ENCODE measurements at places on chromosomes 4 and X.
A peak's percentile ranks its signal among the peaks of the same experiment; 100 is the strongest.

GRCh38 chr4:132767901-132768300, 381.2 kb upstream of the PCDH10 start:
- no peak for DNase-seq

GRCh38 chrX:48924270-48924669, 5.4 kb upstream of the PIM2 start:
- DNase-seq = no peak

DNA sequence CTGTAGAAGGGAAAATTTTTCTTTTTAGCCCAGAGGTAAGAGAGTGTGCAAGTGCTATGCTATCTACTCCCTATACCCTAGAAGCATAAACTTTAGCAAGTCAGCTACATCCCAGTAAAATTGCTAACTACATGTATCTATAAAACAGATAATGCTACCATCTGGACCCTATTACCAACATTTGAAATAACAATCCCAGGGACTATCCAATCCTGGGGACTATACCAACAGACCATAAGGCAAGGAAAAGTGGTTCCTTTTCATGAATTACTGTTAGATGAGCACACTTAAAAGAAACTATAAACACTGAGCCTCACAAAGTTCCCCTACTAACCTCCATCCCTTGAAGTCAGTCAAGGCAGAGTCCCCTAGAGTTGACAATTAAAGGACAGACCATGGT, 213.6 kb upstream of the VEGFC start:
- DNase-seq = no peak

GRCh38 chr4:15805583-15806517, 27.7 kb downstream of the CD38 start:
- DNase-seq = peak; percentile 60

GRCh38 chrX:140477987-140478386, 26.9 kb downstream of the SOX3 start:
- DNase-seq = no peak

DNA sequence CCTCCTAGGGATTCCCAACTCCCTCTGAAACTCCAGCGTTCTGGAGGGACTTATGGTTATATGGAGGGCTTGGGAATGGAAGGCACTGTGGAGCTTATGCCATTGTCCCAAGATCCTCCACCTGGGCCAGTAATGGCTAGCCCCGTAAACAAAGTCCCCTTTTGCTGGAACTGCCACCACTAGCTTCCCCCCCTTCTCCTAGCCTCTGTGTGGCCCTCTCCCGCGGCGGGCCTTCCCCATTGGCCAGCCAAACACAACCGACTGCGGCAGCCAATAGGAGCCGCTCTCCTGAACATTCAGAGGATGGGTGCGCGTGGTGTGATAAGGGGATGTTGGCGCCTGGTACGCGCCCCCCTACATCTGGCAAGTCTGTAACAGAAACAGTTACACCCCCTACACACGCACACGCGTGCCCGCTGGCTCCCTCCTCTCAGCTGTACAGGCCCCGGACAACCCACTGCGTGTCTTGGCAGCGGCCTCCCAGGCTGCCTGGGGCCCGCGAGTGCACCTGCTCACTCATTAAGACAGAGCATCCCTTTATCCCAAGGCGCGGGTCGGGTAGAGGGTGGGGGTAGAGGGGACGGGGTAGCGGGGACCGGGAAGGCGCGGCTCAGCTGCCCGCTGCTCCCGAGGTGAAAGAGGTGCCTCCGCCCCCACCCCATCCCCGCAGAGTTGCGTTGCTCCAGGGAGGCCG, 863 bp upstream of the RAB33A start:
- peak; percentile 41 for DNase-seq

DNA sequence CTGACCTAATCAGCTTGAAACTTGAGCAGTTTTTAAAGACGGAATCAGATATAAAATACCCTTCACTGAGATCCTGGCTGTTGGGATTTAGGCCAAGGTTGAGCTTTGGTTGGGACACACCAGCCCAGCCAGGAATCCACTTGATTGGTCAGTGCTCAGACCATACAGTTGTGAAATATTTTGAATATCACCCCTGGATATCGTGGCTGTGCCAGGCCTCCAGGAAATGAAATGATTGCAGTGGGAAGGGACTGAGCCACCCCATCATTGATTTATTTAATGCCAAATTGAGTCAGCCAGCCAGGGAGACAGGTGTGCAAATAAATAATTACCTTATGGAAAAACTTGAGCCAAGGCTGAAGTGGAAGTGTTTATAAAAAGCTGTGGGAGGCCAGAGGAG, 128.4 kb upstream of the SCML1 start:
- no peak for DNase-seq

- DNase-seq = no peak
Observed at GRCh38 chrX:418927-419729, 32.4 kb upstream of the PPP2R3B start.

DNA sequence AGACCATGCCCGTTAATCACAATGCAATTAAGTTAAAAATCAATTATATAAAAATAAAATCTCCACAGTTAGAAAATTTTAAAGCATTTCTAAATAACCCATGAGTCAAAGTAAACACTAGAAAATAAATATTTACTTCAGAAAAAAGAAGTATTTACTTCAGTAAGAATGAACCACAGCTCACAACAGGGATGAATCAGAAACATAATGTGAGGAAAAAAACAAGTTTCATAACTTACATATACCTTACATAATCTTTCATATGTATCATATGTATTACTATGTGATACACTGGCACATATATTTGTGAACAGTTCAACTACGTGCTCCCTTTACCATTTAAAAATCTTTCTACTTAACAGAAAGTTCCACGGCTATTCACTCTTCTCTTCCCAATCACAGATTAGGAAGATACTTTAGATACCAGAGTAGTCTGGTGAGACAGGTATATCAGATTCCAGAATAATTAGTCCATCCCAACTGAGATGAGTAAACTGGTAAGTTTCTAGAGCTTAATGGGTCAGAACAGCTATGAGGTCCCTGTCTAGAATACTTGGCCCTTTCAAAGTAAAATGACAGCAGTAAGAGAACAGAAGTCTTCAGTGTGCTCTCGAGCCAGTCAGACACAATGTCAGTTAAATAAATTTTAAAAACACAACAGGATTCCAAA, 70.3 kb downstream of the SH3RF1 start:
- DNase-seq = no peak

DNA sequence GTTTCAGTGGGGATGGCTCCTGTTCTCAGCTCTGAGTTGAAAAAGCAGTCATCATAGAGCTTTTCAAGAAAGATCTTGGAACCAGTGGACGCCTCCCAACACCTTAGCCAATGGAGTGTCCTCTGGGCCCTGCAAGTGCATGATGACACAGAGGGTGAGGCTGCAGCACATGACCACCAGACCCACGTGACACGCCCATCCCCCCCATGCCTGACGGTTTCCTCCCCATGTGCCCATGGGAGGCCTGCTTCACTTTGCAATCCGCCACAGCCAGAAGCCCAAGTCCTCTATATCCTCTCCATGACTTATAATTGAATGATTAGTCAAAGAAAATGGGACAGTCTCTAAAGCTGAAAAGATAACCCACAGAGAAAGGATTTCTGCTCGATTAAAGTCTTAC, 187.0 kb downstream of the AFAP1 start:
- DNase-seq = no peak

GRCh38 chr4:138800421-138800820, 215.2 kb upstream of the NOCT start:
- no peak for DNase-seq

DNA sequence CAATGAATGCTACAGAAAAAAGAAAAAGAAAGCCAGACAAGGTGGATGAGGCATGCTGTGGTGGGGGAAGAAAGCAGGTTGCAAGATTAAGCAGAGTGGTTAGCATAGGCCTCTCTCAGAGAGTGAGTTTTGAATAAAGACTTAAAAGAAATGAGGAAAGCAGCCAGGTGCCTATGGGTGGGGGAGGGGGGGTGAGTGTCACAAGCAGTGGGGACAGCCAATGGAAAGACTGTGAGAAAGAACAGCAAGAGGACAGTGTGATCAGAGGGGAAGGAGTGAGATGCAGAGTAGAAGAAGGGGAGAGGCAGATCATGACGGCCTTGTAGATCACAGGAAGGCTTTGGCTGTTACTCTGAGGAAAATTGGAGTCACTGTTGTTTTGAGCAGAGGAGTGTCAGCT, 162.5 kb downstream of the SOX3 start:
- DNase-seq = no peak

GRCh38 chrX:132639446-132639845, 150.6 kb upstream of the MBNL3 start:
- no peak for DNase-seq

DNA sequence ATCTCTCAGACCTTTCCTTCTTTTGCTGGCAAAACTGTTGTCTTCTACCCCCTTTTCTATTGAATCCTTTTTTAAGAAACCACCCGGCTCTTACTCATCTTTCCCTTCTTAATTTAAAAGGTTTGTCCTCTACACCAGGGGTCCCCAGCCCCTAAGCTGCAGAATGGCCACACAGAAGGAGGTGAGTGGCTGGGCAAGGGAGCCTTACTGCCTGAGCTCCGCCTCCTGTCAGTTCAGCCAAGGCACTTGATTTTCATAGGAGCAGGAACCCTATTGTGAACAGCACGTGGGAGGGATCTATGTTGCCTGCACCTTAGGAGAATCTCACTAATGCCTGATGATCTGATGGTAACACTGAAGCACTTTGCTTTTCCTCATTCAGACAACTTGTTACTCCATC, 726.3 kb upstream of the INTU start:
- no peak for DNase-seq

DNA sequence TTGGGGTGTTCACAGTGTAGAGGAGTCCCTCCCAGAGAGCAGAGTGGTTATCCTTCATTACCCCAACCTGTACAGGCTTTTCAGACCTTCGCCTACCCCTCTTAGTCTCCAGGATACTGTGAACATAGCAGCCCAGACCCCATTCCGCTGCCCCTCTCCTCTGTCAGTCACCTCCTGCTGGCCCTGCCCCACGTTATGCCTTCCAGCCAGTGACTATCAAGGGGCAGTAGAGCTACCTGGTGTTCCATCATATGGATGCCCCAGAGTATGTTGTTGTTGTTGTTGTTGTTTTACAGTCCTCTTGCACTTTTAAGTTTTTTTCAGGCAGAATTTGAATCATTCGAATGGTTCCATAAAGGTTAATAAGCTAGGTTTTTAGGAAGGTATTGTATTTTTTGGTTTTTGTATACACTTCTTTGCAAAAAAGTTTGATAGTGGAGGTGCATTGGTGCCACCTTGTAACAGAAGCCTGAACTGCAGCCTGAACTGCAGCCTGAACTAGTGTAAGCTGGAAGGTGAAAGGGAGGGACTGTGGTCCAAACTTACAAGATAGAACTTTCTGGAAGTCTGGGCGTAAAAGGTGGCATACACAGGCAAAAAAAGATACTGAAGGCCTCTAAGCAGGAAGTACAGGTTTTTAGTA, 101.4 kb upstream of the RAB40AL start:
- DNase-seq = no peak

DNA sequence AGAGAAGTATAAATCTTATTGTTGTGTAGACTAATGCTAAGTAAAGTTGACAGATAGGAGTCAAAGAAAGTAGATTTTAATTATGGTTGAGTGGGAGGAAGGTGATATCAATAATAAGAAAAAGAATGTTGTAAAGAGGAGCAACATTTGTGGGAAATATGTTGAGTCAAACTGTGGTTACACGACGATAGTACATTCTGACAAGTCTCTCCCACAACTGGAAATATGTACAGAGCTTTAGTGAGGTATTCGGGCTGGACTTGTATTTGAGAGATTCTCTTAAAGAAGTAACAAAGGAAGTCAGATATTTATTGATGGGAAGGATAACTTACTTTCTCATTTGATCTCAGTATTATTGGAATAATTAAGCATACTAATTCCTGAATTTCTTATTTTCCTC, 525.3 kb upstream of the MAGEB2 start:
- DNase-seq = no peak

DNA sequence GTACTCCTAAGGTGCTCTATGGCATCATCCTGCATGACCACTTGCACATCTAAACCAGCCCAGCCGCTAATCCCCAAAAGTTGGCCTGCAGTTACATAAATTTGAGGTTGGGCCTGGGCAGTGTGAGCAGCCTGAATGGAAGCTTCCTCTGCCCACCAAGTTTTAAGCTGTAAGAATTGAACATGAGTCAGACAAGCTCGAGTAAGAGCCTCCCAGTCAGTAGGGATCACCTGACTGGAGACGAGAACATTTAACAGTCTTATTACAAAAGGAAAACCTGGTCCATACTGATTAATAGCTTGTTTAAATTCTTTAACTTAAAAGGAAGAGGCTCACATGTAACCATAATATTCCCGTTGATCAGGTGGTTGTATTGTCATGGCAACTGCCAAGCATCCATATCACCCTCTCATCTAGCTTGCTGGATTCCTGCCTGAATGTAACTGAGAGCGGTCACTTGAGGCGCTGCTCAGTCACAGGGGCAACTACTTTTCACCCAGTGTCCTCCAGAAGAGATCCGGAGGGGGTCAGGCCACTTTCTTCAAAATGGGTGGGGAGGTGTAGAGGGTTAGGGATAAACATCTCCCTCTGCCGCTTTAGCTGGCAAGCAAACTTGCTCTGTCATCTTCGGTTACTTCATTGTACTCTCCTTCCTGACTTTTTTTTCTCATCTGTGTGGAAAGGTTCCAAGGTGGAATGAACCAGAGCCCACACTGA, 56.6 kb upstream of the WDR1 start:
- no peak for DNase-seq

DNA sequence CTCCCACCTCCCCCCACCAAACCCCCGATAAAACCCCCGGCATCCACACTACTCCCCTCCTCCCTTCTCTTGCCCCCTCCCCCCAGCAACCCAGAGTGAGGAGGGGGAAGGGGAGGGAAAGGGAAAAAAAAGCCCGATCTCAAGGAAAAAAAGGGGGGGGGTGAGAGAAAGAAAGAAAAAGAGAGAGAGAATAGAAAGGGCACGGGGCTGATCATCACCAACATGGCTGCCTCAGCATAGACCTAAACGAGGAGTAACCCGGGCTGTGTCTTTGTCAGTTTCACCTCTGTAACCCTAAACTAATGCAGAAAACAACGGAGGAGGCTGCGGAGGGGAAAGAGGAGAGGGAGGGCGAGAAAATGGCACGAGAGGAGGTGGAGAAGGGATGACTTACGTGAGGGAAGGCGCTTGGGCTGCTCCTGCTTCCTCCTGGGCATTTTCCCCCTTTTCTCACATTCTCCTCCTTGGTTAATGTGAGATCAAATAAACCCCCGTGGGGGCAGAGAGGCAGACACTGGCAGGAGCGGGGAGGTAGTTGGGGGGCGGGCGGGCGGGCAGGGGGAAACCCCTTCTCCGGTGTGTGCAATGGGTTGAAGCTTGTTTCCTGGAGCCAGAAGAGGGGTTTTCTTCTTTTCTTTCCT, 532 bp downstream of the ZNF827 start:
- no peak for DNase-seq
